Left lung (tissue), 14 donors: ENCODE measurements at places on chromosomes 1 and 21.

DNA sequence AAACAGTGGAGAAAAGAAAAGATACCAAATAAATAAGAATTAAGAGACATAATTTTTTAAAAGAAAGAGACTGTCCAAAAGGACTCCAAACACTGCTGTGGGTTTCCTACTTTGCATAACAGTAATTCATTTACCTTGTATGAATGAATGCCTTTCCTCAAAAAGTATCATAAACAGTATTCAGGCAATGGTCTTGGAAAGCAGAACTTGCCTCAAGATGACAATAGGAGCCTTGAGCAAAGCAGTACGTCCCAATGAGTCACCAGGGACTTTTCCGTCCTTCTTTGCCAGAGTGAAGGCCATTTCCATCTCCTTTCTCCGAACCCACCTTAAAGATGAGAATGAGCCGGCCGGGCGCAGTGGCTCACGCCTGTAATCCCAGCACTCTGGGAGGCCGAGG, 186.4 kb downstream of the ZBTB18 start:
- no peaks in the 10 kb centered on the region for H3K36me3 ChIP-seq
- no peak overlapping the region for H3K27ac ChIP-seq
- H3K4me3 ChIP-seq, result no peak overlapping the region
- H3K4me1 ChIP-seq, result no peaks in the 10 kb centered on the region

DNA sequence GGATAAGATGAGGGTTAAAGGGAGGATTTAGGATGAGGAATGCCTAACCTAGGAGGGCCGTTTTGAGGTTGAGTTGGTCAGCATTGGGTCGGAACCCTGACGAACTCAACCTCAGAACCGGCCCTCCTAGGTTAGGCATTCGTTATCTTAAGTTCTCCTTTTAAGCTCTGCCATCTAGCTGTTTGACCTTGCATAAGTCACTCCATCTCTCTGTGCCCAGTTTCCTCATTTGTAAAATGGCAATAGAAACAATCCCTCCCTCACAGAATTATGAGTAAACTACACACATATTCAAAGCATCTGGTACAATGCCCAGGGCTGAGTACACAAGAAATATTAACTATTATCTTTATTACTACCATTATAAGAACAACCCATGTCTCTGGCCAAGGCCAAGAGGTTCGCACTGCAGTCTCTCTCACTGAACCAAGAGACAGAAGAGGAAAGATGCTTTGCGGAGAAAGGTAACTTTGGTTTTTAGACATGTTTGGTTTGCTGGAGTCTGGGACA, 4.8 kb downstream of the ABCB10 start:
- H3K36me3 ChIP-seq, result no peaks in the 10 kb centered on the region
- H3K27me3 ChIP-seq, result no peaks in the 10 kb centered on the region
- no peak for DNase-seq
- no peak overlapping the region for H3K4me3 ChIP-seq
- no peak overlapping the region for H3K27ac ChIP-seq

DNA sequence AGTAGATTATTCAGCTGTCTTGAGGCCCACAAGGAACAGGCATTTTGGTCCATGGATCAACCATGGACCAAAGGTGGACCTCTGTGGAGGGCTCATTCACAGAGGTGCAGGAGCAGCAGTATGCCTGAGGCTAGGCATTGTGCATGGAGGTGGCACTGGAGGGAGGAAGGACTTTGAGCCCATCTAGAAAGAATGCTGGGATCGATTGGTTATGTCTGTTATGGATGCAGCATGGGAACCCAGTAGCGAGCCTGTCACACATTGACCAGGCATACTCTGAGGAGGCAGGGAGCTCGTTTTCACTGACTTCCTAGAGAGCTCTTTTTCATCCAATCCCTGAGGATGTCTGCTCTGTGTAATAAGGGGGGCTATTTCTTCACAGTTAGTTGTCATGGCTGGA, 75.5 kb downstream of the KCNN3 start:
- peaks cover 19% of the 10 kb centered on the region for H3K27me3 ChIP-seq
- no peaks in the 10 kb centered on the region for H3K4me1 ChIP-seq
- DNase-seq, result no peak
- no peak overlapping the region for H3K27ac ChIP-seq
- no peak overlapping the region for H3K4me3 ChIP-seq
- H3K36me3 ChIP-seq, result no peaks in the 10 kb centered on the region

DNA sequence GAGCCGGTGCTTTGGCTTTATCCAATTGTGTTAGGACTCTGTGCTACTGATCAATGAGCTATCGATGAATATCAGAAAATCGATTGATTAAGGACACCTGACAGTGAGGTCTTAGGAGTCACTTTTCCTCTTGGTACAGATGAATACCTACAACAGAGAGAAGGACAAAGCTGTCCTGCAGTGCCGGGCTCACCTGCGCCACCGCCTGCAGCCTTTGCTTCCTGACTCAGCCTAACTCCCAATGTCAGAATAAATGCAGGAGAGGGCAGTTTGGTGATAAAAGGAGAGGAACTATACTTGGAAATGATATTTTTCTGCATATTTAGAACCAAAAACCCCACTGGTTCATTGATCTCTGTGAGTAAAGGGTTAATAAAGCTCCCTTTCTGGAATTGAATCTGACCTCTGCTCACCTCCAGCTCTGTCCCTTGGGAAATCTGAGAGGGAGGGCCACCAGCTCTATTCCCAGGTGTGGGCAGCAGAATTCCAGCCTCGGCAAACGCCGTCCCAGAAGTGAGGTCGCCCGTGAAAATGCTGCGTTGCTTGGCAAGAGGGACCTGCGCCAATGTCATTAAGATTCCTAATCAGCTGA, 39.3 kb downstream of the POFUT2 start:
- no peak overlapping the region for H3K4me3 ChIP-seq
- H3K36me3 ChIP-seq, result no peaks in the 10 kb centered on the region
- H3K27ac ChIP-seq, result no peak overlapping the region
- DNase-seq, result no peak

- H3K4me1 ChIP-seq, result no peaks in the 10 kb centered on the region
- no peak overlapping the region for H3K4me3 ChIP-seq
- no peaks in the 10 kb centered on the region for H3K27me3 ChIP-seq
- DNase-seq, result no peak
- H3K36me3 ChIP-seq, result peaks cover 27% of the 10 kb centered on the region
Observed at GRCh38 chr21:45211661-45212060, 76.0 kb downstream of the POFUT2 start.
